Prostate gland (tissue), 2 donors: ENCODE measurements at places on chromosomes 1 and 21.
A peak's percentile ranks its signal among the peaks of the same experiment; 100 is the strongest.

DNA sequence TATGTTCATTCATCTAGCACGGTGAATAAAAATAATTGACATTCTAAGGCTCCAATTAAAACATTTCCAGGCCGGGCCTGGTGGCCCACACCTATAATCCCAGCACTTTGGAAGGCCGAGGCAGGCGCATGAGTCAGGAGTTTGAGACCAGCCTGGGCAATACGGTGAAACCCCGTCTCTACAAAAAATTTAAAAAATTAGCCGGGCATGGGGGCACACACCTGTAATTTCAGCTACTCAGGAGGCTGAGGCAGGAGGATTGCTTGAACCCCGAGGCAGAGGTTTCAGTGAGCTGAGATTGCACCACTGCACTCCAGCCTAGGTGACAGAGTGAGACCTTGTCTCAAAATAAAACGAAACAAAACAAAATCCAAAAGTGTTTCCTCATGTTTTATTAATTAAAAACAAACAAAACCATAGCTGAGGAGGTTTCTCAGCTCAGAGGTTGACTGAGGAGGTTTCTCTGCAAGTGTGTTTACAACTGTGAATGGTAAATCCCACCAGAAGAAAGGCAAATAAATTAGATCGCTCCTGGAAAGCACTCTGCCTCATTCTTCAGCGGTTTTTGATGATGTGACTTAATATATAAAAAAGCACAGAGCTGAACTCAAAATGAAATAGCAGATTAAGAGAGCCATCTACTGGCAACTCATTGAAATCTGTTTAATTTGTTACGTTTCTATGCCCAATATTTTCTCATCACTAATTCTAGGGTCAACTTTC lies 37.7 kb upstream of the ATG4C start:
- DNase-seq, result no peak

GRCh38 chr1:153749408-153750005 lies 21.7 kb downstream of the INTS3 start:
- DNase-seq, result peak; percentile 83

DNA sequence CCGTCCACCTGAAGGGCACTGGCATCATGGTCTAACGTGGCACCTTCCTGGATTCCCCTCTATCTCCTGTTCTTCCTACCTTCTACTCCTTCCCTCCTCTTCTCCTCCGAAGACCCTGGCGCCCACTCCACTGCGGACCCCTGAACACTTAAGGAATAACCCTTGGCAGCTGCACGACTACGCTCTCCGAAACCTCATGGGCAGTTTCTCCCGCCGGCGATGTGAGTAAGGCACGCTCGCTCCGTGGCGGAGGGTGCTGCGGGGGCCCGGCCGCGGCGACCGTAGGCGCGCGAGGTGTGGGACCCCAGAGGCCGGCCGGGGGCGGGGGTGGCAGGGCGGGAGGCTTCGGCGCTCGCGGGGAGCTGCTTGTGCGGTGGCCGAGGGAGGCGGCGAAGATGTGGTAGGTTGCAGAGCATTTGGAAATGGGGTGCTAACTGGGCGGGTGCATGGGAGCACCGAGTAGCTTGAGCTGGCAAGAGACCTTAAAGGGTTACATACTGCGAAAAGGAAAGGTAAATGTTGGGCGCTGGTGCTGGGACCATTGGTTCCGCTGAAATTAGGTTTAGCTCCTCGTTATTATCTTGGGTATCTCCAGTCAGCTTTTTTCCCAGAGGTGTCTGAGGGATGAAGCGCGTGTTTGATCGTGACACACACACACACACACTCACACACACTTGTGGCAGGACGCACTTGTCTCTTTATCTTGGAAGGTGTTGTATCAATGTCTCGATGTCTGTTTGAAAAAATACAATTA lies 876 bp downstream of the LRRC7 start:
- no peak for DNase-seq

DNA sequence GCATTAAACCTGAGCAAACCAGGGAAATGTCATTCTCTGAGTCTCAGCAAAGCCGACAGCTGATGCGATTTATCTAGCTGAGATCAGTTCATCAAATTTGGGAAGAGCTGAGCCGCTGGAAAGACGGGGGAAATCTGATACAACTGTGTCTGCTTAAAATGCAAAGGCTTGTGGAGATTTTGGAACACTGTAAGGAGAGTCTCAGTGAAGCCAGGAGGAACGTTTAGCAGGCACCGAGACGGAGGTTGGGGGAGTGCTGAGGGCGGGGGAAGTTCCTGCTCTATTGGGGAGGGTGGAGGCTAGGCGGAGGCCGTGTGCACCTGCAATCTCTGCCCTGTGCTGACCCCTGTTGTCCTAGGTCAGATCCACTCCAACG lies 143.2 kb upstream of the CSF3R start:
- no peak for DNase-seq

DNA sequence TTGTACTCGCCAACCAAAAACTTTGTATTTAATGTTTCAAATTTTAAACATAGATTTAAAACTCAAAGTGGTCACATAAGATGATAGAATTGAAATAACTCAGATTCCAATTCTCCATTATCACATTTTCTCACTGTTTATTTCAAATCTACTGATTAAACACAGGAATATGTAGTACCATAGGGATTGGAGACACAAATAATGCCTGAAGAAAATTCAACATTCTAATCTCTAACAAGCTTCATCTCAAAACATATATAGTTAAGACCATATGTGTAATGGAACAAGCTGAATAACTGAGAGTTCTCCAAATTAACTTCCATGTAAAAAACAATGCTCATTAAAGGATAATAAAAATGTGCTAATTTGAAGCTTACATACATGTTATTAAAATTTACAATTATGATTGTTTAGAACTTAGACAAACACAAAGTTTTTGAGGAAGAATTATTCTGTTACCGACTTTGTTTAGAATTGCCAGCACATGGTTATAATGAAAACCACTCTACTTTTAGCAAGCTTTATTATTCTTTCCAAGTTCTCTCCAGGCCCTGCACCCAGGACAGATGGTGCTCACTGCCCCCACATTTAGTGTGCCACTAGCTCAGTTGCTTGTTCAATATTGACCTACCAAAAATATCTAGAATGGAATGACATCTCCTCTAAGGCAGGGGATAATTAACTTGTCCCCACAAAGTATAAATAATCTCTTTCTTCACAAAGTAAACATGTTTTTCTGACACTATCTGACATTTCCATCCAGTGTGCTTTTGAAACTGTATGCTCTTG lies 467.2 kb downstream of the TTLL7 start:
- no peak for DNase-seq

GRCh38 chr1:202143011-202143767 lies 1.3 kb downstream of the ARL8A start:
- no peak for DNase-seq

GRCh38 chr1:231665726-231666125 lies 39.1 kb downstream of the DISC1 start:
- DNase-seq, result no peak
